NAMALWA (cell line): ENCODE measurements at places on chromosomes 13 and 19.

DNA sequence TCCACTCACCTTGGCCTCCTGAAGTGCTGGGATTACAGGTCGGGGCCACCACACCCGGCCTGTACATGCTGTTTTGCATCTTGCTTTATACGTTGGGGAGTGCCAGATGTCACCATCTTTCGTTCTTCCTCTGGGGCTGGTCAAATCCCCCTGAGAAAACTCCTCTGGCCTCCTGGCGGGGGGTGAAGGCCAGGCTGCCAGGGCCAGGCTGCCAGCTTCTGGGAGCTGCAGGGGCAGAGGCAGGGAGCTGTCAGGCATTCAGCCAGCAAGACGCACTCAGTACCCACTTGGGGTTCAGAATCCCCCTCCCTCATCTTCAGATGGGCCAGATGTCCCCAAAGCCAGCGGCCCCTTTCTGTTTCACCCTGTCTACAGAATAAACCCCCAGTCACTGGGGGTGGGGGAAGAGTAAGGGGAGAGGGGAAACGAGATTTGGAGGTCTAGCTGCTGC is 16.1 kb downstream of the ZSWIM9 start:
- peak; percentile 92 for DNase-seq

GRCh38 chr13:48437371-48437770 is 24.5 kb upstream of the LPAR6 start:
- DNase-seq = no peak

DNA sequence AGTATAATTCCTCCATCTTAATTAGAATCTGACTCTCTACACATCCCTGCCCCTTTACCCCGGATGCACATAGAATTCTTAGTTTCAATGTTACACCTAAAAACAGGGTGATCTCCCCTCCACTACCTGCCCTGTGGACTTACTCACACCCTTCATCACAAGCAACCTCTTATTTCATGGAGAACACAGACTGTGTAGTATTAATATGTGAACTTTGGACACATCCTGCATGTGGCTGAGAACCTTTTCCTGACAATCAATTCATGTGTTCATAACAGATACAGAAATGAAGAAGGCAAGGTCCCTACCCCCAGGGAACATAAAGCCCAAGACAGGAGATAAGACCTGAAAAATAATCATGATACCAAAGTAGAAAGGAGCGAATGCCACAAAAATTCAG is 11.8 kb downstream of the CEACAM6 start:
- DNase-seq = no peak

GRCh38 chr19:7831452-7831851 is 1.4 kb downstream of the EVI5L start:
- DNase-seq = no peak

DNA sequence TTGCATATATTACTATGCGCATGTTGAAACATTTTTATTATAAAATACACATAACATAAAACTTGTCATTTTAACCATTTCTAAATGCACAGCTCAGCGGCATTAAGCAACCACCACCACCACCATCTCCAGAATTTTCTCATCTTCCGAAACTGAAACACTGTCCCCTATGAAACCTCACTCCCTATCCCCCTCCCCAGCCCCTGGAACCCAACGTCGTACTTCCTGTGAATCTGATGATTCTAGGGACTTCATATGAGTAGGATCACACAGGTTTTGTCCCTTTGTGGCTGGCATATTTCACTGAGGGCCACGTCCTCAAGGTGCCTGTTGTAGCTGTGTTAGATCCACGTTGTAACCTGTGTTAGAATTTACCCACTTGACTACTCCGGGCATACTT is 716 bp upstream of the MAP2K2 start:
- DNase-seq = no peak

GRCh38 chr13:80444240-80445015 is 103.5 kb upstream of the SPRY2 start:
- DNase-seq = peak; percentile 40

GRCh38 chr13:109869312-109870237 is 83.2 kb upstream of the IRS2 start:
- no peak for DNase-seq

- peak; percentile 78 for DNase-seq
Observed at GRCh38 chr19:49492573-49493405, 3.4 kb upstream of the RPS11 start.

DNA sequence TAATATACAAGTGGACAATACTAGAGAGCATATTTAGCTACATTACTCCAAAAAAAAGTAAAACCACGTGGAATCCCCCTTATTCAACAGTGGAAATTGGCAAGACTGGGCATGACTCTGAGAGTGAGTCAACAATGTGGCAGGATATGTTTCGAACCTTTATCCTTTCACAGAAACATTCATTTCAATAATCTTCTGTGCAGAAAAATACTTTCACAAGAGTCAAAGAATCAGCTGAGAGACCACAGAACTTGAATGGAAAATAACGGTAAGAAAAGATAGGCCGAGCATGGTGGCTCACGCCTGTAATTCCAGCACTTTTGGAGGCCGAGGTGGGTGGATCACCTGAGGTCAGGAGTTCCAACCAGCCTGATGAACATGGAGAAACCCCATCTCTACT is 25.1 kb upstream of the CD70 start:
- DNase-seq = no peak

DNA sequence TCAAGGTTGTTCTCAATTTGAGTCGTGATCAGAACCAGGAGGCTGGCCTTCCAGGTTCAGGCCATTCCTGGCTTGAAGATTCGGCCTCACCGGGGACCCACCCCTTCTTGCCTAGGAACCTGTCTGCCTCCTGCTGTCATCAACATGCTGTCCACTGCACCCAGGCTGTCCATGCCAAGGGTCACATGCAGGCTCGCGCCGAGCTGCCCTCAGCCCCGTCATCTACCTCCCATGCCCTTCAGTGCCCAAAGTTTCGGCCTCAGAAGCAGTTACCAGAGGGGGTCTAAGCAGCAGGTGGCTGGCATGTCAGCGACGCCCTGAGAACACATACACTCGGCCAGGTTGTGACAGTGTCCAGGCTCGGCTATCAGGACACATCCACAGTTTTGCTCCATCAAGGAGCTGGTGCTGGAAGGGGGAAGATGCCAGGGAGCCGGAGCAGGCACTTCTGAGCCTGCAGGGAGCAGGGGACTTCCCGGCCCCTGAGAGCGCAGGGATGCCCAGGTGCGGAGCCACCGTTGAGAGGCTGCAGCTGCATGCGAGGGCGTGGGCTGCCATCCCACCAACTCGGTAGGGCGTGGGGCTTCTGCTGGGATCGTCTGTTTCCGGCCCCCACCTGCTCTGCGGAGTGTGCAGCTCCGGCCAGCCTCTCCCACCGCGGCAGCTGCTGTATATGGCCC is 590.9 kb upstream of the SLITRK5 start:
- DNase-seq = no peak

DNA sequence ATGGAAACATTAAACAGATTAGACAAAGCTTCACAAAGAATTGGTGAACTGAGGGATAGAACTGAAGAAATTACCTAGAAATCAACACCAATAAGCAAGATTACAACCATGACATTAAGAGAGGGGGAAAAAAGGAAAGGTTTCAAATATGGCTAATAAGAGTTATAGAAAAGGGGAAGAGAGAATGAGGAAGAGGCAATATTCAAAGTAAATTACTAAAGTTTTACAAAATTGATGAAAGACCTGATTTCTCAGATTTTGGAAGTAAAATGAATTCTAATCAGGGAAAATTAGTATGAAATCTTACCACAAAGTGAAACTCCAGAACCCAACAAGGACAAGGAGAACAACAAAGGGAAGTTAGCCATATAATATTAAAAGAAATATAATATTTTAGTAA is 187.4 kb downstream of the NBEA start:
- no peak for DNase-seq

DNA sequence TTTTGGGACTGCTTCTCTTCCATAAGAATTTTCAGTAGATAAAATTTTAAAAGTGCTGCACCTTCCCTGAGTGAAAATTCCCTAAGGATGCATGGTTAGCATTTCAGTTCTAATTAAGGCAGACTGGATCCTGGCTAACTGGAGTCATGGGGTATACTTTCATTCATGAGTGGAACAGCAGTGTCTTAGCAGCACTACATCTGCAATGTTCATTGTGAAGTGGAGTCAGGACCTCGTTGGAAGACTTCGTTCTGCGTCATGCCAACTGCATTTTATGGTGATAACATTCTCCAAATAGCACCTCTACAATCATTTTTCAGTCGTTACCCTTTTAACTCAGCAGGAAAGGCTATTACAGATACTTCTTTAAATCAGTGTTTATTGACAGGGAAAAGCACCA is 25.5 kb downstream of the PHF11 start:
- no peak for DNase-seq

DNA sequence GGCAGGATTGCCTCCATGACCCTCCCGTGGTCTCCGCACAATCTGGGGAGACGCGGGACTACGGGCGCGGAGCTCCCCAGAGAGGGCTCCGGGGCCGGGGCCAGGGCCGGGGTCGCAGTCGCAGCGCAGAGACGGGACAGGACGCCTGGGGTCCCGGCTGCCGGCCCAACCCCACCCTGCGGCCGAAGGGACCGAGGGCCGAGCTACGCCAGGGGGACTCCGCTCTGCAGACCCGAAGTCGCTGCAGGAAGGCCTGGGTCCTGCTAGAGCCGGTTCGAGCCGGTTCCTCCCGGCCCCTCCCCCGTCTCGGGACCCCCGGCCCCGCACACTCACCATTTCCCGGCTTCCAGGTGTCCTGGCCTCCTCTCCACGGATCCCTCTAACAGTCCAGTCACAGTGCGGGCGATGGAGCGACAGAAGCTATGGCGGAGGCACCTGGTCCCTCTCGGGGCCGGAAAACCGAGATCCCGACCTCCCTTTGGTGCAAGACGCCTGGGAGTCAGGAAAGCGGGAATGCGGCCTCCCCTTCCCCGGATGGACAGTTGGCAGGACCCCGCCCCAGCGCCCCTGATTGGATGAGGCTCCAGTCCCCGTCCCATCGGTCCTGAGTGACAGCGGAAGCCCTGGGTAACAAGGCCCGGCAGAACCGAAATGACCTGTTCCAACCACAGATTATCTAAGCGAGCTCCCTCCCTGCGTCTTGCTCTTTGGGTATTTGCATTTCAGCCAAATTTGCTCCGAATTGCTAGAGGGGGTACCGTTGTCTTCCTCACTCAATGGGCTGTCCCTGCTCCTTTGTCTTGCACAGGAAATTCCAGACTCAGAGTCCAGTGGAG is at the start of gene ZNF625:
Gene ZNF625, minus strand, starts transcription at position 512 of the 836 bp plus-strand sequence. Its CDS starts 176 bp downstream, at position 336.
- no peak for DNase-seq

DNA sequence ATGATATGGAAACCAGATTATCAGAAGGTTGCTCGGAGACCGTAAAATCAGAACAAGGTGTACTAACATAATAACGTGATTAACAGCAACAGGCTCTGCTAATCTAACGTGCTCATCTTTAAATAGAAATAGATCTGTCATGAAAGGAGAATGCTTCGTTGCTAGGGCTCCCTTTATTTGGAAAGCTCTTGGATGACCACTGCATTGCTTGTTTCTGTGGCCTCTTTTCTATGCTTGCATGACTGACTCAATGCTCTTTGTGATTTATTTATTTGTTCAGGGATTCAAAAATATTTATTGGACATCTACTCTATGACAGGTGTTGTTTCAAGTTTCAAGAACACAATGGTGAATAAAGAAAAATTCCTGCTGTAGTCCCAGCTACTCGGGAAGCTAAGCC is 22.3 kb upstream of the ZDHHC20 start:
- no peak for DNase-seq

DNA sequence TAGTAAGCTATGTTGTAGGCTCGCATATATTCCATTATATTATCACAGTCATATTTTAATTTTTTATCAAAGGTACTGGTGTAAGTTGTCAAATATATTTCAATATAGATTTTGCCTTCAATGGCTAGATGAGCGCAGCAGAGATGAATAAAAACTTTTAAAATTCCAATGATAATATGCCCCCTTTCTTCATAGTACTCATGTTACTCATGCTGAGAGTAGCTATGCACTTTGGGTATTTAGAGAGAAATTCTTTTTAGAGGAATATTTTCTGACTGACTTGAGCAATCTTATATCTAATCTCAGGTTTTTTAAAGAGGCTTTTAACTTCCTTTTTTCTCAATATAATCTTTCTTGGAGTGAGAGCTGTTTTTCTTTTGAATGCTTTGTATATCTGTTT is 11.4 kb downstream of the ZNF254 start:
- no peak for DNase-seq

DNA sequence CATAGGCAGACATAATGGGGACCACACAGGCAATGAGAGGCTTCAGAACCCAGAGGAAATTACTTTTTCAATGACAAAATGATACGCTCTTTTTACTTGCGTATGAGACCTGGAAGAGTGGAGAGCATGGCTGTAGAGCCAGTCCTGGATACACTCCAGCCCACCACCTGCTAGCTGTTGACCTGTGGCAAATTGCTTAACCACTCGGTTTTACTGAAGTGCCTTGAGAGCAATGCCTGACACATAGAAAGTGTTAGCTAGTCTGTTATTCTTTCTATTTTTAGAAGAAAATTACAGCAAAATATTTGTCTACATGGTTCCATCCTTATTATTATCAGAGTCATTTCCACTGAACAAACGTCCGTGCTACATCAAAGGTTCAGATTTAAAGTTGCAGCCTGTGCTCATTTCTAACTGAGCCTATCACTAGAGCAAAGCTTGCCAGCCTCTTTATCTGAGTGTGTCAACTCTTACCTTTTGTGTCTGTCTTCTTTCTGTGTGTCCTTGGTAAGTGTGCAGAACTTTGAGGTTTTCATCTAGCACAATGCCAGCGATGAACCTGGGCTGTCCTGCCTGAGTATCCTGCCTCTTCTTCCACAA is 9.6 kb upstream of the GPR183 start:
- DNase-seq = no peak

GRCh38 chr19:18349524-18350128 is 9.2 kb downstream of the PGPEP1 start:
- DNase-seq = no peak

DNA sequence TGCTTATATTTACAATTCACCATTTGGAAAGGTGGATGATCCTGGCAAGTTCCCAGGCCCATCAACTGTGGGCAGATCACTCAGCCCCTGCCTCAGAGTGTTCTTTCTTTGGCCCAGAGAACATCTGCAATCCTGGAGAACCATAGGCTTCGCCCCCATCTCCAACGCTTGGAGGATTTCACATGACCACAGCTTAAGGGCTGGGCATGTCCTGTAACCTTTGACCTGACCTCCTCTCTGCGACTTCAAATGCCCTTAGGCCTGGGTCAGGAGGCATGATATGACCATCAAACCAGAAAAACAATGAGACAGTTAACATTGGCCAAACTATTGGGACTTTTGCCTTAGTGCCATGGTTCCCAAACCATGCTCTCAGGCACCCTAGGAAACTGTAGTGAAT is 7.2 kb upstream of the MBNL2 start:
- DNase-seq = no peak

- DNase-seq = no peak
Observed at GRCh38 chr13:80083853-80084676, 256.9 kb downstream of the SPRY2 start.

GRCh38 chr13:26459276-26460131 is 98.0 kb upstream of the WASF3 start:
- no peak for DNase-seq

DNA sequence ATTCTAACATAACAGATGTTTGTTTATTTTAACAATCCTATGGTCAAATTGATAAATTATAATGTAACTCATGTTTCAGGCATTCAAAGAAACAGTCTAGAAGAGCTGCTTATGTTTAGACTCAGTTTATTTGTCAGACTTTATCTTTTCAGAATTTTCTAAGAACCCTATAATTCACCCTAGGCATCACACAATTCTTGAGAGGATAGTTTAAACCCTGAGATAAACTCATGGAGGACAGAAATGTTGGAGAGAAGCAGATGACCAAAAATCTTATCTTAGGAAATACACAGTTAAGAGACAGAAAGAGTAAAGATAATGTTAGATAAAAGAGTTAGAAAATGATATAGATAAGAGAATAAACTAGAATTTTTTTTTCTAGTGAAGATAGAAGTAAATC is 1185.7 kb upstream of the SLC10A2 start:
- DNase-seq = no peak
